ENCODE measurements at places on chromosomes 11 and 22. TPM values are rescaled to one million over a fixed set of nuclear protein-coding genes. Genes with fewer than 3 reads are reported as not detected.

Gene SYNGR1
- total RNA-seq, result 6.5 TPM

Gene C1QTNF4
- total RNA-seq, result 6.3 TPM

Gene ANKK1
- not detected for total RNA-seq

Gene MFRP
- total RNA-seq, result not detected

Gene APOA4
- total RNA-seq, result not detected

Gene NCAPH2
- total RNA-seq, result 16.0 TPM

Gene SPTBN2
- total RNA-seq, result 0.88 TPM

Gene CD3D
- total RNA-seq, result not detected

Gene FGF4
- not detected for total RNA-seq

Gene LDHAL6A
- total RNA-seq, result not detected

Gene CSNK2A3
- total RNA-seq, result 1.4 TPM

Gene KLHDC7B
- not detected for total RNA-seq

Gene MPZL3
- total RNA-seq, result 1.9 TPM
